ENCODE measurements at places on chromosomes 13 and 19. TPM values are rescaled to one million over a fixed set of nuclear protein-coding genes. Genes with fewer than 3 reads are reported as not detected.

DNA sequence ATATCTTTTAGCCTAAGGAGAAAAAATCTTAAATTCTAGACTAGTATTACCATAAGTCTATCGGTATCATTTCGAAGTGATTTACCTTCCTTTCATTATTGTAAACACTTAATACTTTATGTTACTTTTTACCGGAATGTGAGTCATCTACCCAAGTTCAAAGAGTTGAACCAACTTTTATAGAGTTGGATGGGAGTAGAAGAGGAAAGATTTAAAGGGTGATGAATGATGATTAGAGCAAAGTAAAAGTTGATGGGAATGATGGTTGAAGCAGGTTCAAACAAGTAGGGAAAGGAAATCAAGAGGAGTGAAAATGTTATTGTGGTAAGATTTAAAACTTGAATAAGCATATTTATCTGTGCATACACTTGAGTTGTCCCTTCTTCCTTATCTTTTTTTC, 11.3 kb upstream of the LPAR6 start:
- no peak for DNase-seq

- DNase-seq = no peak
Measured at GRCh38 chr13:93224535-93224934, 2.1 kb upstream of the GPC6 start.

DNA sequence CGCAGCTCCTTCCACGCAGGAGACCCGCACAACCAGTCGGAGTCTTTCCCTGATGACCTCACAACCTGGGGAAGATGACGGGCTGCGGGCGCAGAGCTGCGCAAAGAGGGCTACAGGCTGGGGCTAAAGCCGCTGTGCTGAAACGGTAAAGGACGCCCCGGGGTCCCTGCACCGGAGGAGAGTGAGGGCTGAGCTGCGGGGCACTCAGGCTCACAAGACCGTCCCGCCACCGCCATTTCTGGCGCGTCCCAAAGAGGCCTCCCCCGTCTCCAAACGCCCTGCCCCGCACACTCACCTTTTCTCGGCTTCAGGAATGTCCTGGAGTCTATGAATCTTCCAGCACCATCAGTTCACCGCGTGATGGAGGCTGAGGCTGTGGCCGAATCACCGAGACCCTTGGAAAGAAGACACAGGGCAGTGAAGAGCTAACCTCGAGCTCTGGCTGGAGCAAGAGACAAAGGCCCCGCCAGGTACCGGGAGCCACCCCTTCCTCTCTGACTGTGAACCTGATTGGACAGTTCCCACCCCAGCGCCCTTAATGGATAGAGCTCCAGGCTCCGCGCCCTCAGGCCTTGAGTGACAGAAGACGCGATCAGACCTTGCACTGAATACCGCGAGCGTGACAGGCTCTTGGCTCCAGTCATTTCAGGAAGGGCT, 41.8 kb upstream of the ZNF429 start:
- peak; percentile 66 for DNase-seq

DNA sequence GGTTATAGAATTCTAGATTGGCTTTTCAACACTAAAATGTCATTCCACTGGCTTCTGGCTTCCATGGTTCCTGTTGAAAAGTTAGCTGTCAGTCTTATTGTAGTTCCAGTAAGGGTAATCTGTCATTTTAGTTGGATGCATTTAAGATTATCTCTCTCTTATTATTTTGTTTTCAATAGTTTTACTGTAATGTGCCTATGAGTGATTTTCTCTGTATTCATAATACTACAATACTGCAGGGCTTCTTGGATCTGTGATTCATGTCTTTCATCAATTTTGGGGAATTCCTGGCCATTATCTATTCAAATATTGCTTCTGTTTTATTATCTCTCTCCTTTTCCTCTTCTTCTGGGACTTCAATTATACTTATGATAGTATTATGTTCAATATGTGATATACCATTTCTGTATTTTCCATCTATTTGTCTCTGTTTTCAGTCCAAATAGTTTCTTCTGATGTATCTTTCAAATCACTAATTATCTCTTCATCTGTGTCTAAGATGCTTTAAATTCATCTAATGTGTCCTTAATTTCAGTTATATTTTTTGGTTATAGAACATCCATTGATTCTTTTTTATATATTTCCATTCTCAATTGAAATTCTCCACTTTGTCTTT, 101.5 kb downstream of the KCTD15 start:
- DNase-seq = no peak

- DNase-seq = no peak
Measured at GRCh38 chr13:96002322-96003131, 50.7 kb downstream of the UGGT2 start.

DNA sequence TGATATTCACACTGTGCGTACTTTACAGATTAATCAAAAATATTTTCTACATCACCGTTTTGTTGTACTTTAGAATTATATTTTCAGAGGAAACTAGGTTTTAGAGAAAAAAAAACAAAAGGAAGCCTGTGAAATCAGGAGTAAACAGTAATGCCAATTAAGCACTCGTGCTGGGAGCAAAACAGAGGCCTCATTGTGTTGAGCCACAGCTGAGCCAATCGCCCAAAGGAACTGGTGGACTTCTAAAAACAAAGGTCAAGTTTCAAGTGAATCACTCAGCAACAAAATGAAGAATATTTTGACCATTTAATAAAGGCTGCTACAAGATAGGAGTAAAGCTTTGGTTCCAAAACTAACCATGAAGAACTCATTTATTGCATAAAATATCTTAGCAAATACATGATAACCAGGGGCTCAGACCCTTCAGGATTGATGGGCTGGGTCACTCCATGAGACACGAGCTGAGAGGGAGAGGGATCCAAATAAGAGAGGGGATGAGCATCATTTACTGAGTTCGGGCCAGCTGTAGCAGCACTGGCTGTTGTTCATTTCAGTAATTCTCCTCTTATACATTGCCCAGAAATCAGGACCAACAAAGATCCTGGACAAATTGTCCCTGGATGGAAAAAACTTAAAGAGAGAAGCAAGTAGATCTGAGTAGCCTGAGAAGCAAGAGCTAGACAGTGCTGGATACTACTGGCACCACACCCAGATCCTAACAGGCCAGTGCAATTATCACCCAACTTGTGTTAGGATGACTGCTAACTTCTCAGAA, 8.3 kb upstream of the NALCN start:
- no peak for DNase-seq

DNA sequence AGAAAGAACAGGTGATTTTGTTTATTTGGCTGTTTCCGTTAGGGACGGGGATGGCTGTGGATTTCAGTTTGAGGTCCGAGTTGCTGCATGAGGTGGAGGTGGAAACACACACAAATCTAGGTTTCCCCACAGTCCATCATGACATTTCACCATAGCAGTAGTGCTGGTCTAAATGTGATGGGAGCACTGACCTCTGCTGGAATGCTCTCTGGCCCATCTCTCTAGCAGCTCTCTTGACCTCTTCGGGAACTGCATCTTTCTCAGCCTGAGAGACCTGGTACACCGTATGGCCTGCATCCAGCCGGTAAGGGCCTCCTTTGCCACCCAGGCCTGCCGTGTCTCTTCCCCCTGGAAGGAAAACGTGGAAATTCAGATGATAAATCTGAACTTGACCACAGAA, 154.0 kb downstream of the RGCC start:
- DNase-seq = no peak

DNA sequence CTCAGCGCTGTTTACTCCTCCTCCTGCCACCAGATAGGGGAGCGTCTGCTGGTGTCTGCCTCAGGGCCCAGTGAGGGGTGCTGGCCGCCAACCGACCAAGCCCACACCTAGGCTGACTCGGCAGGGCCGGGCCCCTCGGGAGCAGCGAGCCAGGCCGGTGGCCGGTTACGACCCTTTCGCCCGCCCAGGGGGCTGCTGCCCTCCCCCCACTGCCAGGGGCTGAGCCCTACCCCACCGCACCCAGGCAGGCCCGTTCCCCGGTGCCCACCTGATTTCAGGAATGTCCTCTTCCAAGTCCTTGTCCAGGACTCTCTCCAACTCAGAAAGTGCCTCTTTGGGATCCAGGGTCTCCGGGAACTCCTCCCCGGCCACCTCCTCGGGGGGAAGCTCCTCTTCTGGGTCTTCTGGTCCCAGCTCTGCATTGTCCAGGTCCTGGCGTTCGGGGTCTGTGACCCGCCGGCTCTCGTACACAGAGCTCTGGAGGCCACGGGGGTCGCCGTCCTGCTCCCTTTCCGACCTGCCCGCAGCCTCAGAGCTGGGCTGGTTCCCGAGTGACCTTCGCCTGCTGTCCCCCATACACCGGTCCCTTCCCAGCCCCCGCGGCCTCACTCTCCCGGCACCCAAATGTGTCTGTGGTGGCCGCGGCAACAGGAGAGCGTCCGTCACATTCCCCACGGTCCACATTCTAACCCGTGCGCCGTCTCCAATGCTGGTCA, 31.0 kb upstream of the MIER2 start:
- DNase-seq = no peak

Gene ZNF8
- 4.8 TPM for total RNA-seq

Gene GPI
- total RNA-seq = 598 TPM
